ENCODE measurements at places on chromosomes 2 and 18.
A peak's percentile ranks its signal among the peaks of the same experiment; 100 is the strongest.

DNA sequence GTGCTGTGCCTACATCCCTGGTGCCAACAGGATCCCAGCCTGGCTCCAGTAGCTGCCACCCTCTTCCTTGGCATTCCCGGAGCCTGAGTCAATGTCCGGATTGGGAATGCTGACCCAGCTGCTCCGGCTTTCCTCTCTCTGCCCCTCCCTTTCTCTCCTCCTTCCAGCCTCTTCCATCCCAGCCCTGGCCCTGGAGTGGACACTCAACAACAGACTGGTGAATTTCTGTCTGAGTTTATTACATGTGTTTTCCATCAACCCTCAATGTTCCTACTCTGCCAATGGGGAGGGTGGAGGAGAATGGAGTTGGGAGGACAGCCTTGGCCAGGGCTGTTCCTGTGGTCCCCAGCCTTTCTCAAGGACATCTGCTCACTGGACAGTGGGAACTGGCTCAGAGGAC is 917 bp upstream of the PRKAG3 start:
- DNase-seq, result peak; percentile 97

DNA sequence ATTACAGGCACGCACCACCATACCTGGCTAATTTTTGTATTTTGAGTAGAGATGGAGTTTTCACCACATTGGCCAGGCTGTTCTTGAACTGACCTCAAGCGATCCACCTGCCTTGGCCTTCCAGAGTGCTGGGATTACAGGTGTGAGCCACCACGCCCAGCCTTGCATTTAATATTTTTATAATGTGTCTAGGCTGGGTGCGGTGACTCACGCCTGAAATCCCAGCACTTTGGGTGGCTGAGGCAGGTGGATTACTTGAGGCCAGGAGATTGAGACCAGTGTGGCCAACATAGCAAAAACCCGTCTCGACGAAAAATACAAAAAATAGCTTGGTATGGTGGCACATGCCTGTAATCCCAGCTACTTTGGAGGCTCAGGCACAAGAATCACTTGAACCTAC is 3.2 kb downstream of the RPL37A start:
- DNase-seq, result no peak

DNA sequence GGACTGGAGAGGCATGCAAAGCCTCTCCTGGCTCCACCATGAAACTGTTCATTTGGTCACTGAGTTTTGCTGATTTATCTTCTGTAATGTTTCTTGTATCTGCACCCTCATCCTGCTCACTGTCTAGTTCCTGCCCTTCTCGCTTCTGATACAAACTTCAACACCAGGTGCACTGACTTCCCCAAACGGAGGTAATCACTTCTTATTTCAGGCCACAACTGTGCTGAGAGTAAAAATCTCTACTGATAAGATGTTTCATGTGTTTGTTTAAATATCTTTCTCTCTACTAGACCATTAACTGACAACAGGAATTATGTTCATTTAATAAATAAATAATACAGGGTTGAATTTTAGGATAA is 10.9 kb upstream of the NT5C1B start:
- DNase-seq, result no peak

DNA sequence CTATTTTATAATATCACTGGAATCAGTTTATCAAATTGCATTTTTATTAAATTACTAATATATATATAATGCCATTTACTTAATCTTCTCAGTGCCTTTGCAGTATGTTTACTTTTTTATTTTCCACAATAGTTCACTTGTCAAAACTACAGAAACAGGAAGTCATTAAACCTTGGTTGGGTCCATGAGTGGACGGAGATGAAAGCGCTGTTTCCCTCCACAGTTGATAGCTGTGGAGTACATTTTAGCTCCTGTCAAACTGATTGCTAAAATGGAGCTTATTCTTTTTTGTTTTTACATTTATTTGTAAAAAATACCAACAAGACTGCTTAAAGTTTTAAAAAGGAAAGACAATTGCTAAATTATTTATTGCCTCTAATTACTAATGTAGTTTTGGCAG is 19.2 kb downstream of the MFF start:
- DNase-seq, result no peak

DNA sequence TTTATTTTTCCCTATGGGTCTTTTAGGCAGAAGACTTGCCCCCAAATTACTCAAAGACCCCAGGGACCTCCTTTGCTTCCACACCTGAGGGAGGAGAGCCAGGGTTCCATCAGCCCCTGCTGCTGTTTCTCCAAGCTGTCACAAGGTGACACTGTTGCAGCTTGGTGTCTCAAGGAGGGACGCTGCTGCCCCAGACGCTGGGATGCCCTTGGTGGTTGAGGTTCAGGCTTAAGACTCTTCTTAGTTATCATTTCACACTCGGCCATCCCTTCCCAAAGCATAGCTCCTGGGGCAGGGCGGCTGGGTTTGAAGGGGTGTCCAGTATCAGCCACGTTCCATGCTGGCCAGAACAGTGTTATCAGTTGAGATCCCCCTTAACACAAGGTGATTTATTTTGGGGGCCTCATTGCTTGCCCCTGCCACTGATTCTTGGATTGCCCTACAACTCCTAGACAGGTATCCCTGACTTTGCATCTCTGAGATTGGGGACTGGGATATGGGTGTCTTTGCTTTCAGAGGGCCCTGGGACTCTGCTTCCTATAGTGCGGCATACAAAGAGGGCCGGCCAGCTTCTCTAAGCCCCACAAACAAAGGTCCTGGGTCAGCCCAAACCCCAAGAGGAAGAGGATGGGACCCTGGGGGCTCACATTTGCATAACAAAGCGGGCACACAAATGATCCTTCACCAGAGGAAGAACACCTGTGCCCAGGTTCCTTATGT is 22.7 kb downstream of the GPR55 start:
- peak; percentile 79 for DNase-seq

DNA sequence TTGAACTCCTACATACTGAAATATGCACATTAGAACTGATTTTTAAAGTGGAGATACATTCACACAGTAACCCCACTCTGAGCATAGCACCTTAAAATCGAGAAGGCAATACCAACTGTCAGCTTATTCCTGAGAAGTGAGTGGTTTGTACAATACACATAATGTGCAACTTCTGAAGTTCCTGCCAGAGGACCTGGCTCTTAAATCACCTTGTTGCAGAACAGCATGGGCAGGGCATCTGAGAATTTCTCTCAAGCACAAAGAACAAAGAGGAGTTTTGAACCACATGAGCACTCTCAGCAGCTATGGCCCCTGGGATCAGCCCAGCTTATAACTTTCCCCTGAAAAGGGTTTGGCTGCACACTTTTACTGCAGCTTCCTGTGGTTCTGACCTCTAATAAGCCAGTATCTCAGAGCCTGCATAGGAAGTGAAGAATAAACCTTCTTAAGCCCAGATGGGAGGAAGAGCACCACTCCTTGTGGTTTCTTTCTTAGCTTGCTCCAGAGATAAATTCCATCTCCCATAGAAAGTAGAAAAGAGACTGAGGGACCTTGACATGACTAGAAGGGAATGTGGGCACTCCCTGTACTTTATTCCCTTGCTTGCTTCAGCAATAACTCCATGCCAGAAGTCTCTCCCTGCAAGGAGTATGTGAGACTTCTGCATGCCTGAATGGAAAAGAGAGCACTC is 862.3 kb downstream of the SUCLG1 start:
- DNase-seq, result peak; percentile 21

GRCh38 chr2:206982360-206982955 is 43.1 kb downstream of the CPO start:
- no peak for DNase-seq

GRCh38 chr18:8951491-8951890 is 151.0 kb upstream of the NDUFV2 start:
- peak; percentile 57 for DNase-seq

DNA sequence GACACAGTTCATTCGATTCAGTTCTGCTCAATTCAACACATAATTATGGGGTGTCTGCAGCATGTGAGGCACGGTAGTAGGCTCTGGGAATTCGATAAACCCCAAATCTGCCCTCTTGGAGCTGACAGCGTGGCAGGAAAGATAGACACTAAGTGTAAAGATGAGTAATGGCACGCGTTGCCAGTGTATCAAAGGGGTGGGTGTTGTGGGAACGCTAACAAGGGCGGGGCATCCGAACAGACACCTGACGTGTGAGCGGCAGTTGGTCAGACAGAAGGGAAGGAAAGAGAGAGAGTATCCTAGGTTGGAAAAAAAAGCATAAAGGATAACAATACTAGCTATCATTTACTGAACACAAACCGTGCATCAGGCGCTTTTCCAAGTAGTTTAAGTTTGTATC is 125.7 kb upstream of the HAAO start:
- DNase-seq, result no peak

GRCh38 chr2:201158111-201158929 is 24.6 kb upstream of the CASP10 start:
- DNase-seq, result peak; percentile 88

DNA sequence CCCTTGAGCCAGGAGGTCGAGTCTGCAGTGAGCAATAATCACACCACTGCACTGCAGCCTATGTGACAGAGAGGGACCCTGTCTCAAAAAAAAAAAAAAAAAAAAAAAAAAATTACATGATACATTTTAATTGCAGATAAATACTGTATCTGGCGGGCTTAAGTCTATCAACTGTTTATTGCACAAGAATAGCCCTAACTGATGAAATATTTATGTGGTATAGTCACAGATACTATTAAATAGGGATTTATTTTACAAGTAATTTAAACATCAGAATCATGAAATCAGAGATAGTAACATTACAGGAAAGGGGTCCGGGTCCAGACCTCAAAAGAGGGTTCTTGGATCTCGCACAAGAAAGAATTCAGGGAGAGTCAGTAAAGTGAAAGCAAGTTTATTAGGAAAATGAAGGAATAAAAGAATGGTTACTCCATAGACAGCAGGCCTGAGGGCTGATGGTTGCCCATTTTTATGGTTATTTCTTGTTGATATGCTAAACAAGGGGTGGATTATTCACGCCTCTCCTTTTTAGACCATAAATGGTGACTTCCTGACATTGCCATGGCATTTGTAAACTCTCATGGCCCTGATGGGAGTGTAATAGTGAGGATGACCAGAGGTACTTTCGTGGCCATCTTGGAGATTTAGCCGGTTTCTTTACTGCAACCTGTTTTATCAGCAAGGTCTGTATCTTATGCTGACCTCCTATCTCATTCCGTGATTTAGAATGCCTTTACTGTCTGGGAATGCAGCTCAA is 166.6 kb downstream of the PMAIP1 start:
- DNase-seq, result no peak

- no peak for DNase-seq
Observed at GRCh38 chr2:241575624-241576292, 17.2 kb downstream of the BOK start.

DNA sequence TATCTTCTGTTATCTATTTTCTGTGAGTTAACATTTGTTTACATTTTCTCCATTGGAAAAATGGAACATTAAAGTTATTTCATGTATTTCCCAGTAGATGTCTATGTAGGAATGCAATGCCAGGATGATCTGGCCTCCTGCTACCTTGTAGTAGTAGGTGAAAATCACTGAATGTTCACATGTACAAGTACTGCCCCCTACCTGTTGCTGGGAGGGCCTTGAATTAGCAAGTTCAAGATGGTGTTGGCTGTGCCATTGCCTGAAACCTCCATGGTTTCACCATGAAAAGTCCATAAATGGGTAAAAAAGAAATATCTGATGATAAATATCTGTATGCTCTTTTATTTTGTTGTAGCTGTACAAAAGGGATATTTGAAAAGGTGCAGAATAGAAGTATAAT is 30.7 kb downstream of the XRCC5 start:
- no peak for DNase-seq

GRCh38 chr18:10525371-10525691 is 496 bp upstream of the NAPG start:
- DNase-seq, result no peak

GRCh38 chr2:128834880-128835252 is 516.2 kb upstream of the HS6ST1 start:
- no peak for DNase-seq

GRCh38 chr2:75130171-75130570 is 69.1 kb downstream of the TACR1 start:
- no peak for DNase-seq

DNA sequence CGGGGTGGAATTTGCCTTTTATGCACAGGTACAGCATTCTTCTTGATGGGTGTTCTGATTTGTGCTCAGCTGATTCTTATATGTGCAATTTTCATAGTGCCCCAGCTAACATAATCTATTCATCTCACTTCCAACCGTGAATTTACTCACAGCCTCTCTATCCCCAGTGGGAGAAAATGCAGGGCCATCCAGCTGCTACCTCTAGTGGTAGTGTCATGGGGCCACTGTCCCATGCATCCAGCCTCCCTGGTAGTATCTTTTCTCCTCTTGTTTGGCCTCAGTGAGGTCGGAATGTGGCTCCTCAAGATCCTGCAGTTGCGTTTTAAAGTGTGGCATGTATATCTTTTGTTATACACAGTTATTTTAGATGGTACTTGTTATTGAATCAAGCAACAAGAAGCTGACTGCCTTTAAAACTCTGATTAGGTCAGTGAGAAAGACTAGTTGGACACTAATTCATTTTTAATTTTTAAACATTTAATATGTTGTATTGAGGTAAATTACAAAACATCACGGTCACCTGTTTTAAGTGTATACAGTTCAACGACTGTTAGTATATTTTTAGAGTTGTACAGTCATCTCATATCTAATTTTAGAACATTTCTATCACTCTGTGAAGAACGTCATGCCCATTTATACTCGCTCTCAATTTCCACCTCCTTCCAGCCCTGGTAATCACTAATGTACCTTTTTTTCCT is 67.9 kb upstream of the TXNDC2 start:
- no peak for DNase-seq

- DNase-seq, result no peak
Observed at GRCh38 chr18:36195427-36196122, 8.3 kb downstream of the MOCOS start.

DNA sequence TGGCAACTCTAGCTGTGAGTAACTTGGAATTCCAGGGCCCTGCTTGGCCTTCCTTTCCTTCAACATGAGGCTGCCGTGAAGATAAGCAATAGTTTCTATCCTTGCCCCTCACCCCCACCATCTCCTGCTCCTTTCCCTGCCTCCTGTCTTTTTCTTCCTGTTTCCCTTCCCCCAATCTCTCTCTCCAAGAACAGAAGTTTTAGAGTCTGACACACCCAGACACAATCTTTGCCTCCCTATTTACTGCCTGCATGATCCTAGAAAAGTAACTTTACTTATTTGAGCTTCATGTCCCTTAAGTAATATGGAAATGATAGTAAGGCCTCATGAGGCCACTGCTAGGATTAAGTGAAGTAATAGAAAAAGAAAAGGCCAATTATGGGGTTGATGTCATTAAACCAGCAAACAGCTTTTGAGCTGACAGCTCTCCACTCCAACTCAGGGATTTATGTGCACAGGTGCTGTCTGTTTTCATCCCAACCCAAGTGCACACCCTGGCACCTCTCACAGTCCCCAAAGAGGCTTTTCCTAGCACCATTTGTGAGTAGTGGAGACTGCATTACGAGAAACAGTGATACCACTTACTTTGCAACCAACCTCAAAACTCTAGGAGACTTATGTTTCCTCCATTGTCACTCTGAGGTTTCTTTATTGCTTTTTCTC is 123.7 kb upstream of the SIX3 start:
- DNase-seq, result no peak

- no peak for DNase-seq
Observed at GRCh38 chr2:239289545-239289944, 111.3 kb downstream of the HDAC4 start.
